SK-N-SH (cell line): ENCODE measurements at places on chromosomes 1 and 21.

DNA sequence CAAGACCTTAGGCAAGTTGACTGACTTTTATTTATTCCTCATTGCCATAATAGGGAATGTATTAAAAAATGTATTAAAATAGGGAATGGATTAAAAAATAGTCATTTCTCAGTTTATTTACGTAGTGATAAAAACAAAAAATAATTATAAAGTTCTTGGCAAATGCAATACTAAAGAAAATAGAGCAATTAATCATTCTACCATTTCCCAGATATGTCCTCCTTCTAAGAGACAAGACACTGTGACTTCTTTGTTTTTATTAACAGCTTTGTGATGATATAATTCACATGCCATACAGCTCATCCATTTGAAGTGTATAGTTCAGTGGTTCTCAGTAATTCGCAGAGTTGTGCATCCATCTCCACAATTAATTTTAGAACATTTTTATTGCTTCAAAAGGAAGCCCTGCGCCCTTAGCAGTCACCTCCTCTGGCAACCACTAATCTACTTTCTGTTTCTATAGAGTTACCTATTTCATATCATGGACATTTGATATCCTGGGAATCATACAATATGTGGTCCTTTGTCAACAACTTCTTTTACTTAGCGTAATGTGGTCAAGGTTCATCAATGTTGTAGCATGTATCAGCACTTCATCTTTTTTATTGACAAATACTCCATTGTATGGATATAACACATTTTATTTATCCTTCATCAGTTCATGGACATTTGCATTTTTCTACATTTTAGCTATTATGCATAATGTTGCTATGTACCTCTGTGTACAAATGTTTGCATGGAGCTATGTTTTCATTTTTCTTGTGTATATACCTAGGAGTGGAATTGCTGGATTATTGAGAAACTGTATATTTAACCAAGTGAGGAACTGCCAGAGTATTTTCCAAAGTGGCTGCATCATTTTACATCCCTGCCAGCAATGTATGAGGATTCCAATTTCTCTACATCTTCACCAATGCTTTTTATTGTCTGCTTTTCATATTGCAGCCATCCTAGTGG is 5.6 kb downstream of the TBX19 start:
- no peak for DNase-seq

- DNase-seq: no peak
Measured at GRCh38 chr1:179510038-179510437, 65.7 kb downstream of the NPHS2 start.

DNA sequence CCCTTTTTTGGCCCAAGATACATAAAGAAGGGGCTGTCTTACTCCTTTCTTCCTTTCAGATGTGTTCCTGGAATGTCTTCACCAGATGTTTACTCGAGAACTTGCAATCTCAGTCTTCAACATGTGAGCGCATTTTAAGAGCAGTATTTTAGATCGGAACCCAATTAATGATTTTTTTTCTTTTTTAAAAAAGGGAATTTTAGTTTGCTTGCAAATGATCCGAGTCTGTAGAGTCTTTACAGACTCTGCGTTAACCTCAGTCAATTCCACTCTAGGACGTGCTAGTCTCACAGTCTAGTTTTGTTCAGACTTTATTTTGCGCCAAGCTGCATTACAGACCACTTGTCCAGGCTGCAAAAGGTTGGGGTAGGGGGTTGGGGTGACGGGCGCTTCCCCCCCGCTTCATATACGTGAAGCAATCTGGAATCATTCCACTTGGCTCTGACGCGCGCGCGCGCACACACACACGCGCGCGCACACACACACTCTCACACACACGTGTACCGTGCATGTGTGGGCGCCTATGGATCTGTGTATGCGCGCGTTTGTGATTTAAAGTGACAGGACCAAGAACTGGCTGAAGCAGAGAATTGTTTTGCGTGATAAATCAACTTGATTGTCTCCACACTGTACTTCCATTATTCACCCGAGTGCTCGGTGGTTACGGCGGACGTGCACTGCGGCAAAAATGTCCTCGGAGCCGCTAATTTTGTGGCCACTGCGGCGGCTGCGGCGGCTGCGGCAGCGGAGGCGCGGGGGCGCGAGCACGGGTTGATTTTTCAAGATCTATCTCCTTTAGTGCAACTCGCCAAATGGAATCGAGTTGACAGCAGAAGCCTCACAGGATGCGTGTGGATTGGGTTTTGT is 25.6 kb upstream of the NFIA start:
- peak; percentile 72 for DNase-seq

DNA sequence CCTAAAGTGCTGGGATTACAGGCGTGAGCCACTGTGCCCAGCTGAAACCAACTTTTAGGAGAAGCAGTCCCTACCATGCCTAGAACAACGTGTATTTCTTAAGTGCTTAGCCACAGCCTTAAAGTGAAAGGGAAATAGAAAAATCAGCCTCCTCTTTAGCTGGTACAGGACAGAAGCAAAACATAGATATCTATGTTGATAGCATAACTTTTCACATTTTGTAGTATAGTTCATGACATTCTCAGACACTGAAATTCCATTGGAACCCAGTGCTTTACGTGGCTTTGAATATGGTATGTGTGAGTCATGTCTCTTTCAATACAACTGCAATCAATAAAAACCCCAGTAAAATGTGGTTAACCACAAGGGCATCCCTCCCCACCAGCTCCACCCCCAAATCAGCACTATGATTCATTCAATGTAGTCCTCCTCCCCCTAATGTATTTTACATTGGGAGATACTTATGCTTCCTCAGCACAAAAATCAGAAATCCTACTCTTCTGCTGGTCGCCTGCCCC is 32.1 kb downstream of the TGFB2 start:
- DNase-seq: no peak

DNA sequence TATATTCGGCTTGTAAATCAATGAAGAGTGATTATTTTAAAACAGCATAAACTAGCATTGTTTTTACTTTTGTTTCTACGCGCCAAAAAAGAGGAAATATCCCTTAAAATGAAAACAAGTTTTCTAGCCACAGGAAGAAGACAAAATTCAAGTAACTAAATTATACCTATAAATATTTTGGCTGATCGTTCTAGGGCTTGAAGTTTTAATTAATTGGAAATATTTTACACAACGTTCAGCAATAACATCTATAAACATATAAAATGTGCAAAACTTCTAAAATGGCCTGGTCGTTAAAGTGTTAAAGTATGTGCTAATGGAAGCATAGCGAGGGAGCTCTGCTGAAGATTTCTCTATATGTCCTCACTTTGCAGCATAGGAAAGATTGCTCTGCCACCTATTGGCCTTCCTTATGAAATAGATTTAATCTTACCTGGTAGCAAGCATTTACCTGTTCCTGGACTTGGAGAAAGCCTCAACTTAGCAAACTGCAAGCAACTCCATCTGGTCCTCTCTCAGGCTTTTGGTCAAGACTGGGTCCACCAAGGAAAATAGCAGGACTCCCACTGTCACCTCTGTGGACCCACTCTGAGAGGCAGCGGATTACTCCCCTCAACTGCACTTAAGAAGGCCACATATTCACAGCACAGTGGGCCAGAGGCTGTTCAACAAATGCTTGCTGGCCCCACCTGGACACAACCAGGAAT is 351.3 kb upstream of the RUNX1 start:
- peak; percentile 43 for DNase-seq

DNA sequence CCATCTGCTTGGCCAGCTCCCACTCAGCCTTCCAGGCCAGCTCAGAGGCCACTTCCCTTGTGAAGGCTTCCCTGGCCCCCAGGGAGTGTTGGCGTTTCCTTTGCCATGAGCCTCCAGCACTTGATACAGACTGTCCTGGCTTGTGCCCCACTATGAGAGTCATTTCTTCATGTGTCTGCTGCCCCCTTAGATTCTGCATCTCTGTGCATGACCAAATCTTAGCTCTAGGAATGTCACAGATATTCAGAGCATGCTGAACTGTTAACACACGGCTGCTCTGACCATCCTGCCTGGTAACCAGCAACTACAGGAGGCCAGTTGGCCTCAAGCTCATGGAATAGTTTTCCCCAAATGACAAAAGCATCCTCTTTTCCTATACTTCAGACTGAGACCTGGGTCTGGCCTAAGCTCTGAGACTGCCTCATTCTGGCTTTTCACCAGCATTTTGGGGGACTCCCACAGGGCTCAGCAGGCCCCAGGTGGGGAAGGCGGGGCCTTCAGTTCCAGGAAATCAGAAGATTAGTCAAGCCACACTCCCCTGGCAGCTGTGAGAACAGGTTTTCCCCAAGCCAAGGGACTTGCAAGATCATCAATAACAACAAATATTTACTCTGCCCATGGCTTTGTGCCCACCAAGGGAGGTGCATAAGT is 182.6 kb upstream of the EDN2 start:
- DNase-seq: no peak

- no peak for DNase-seq
Measured at GRCh38 chr1:30681782-30682181, 41.6 kb downstream of the MATN1 start.

- peak; percentile 94 for DNase-seq
Measured at GRCh38 chr1:227728059-227728891, 6.8 kb downstream of the JMJD4 start.

DNA sequence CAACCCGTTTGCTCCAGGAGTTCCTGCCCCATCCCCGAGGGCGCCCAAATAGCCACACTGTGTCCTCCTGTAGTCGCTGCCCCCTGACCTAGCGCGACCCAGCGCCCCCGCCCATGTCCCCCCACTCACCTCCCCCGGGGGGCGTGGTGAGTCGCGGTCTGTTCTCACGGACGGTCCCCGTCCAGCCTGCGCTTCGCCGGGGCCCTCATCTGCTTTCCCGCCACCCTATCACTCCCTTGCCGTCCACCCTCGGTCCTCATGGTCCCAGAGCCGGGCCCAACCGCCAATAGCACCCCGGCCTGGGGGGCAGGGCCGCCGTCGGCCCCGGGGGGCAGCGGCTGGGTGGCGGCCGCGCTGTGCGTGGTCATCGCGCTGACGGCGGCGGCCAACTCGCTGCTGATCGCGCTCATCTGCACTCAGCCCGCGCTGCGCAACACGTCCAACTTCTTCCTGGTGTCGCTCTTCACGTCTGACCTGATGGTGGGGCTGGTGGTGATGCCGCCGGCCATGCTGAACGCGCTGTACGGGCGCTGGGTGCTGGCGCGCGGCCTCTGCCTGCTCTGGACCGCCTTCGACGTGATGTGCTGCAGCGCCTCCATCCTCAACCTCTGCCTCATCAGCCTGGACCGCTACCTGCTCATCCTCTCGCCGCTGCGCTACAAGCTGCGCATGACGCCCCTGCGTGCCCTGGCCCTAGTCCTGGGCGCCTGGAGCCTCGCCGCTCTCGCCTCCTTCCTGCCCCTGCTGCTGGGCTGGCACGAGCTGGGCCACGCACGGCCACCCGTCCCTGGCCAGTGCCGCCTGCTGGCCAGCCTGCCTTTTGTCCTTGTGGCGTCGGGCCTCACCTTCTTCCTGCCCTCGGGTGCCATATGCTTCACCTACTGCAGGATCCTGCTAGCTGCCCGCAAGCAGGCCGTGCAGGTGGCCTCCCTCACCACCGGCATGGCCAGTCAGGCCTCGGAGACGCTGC is 1.1 kb downstream of the HTR6 start:
- peak; percentile 81 for DNase-seq

GRCh38 chr1:93078638-93078985 is 471 bp upstream of the MTF2 start:
- DNase-seq: no peak

- peak; percentile 44 for DNase-seq
Measured at GRCh38 chr1:160211046-160211790, 6.0 kb downstream of the PEA15 start.

- DNase-seq: peak; percentile 77
Measured at GRCh38 chr1:32426489-32427255, 32.4 kb upstream of the BSDC1 start.

- DNase-seq: no peak
Measured at GRCh38 chr1:228226956-228227791, 19.3 kb downstream of the OBSCN start.

GRCh38 chr1:31511848-31512615 is 64.3 kb upstream of the TINAGL1 start:
- DNase-seq: no peak

DNA sequence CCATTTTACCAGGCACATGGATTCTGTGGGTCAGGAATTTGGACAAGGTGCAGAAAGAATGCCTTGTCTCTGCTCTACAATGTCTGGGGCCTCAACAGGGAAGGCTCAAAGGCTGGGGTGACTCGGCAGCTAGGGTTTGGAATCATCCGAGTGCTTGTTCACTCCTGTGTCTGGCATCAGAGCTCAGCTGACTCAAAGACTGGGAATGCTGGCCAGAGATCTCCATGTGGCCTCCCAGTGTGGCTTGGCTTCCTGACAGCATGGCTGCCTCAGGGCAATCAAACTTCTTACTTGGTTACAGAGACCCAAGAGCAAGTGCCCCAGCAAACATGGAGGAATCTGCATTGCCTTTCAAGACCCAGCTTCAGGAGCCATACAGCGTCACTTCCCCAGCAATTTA is 110.5 kb downstream of the TOMM20 start:
- DNase-seq: no peak

GRCh38 chr1:1024771-1025699 is 5.1 kb downstream of the AGRN start:
- no peak for DNase-seq

DNA sequence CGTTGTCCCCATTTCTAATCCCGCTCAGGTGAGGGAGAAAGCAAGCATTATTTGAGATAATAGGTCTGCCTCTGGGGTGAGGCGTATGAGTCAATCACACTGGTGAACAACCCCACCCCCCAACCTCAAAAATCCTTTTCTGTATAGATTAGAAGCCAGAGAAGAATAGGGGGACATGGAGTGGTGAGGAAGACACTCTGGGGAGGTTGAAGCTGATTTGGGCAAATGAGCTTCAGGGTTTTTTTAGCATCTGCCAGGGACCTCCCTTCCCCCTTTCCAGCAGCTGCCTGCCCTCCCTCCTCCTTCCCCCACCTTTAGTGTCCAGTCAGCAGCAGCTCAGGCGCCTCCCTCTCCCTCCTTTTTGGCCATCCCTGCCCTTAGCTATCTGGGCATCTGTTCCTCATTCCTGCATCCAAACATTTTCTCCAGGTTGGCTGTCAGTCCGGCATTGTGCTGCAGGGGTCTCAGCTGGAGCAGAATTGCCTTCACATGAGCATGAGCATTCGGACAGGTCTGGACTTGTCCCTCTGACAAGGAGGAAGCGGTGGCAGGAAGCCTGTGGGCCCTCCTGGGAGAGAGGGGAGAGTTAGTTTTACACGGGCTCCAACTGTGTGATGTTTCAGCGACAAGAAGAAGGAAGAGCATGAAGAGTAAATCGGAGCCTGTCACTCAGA is 30.8 kb upstream of the PTGFRN start:
- peak; percentile 71 for DNase-seq

- no peak for DNase-seq
Measured at GRCh38 chr1:100627054-100627716, 89.2 kb downstream of the GPR88 start.

GRCh38 chr1:108048301-108049177 is 83.6 kb upstream of the VAV3 start:
- no peak for DNase-seq

GRCh38 chr1:31033598-31033997 is 31.9 kb downstream of the PUM1 start:
- DNase-seq: no peak

GRCh38 chr1:201780952-201781351 is 48.0 kb upstream of the IPO9 start:
- DNase-seq: no peak

- DNase-seq: no peak
Measured at GRCh38 chr1:222071387-222071786, 329.5 kb upstream of the DUSP10 start.

- no peak for DNase-seq
Measured at GRCh38 chr1:119340861-119341261, 27.7 kb upstream of the HAO2 start.

- no peak for DNase-seq
Measured at GRCh38 chr21:32022146-32022545, 149.3 kb downstream of the HUNK start.

GRCh38 chr1:226882187-226882586 is 11.8 kb downstream of the PSEN2 start:
- no peak for DNase-seq
